Activated CD4-positive, alpha-beta T cell treated with anti-CD3 and anti-CD28 coated beads for 36 hours (primary cell): ENCODE measurements at places on chromosomes 1 and 21. TPM values are rescaled to one million over a fixed set of nuclear protein-coding genes. Genes with fewer than 3 reads are reported as not detected.

The CELF3 gene
- not detected for total RNA-seq

The RPTN gene
- total RNA-seq: not detected

The ZNF687 gene
- 27.2 TPM for total RNA-seq

The DCST2 gene
- total RNA-seq: 0.67 TPM

The RUNX3 gene
- total RNA-seq: 167 TPM
